ENCODE measurements at places on chromosomes 1 and 21.

GRCh38 chr1:172431721-172432192, 11.3 kb downstream of the C1orf105 start:
- DNase-seq = peak; percentile 53

- no peak for DNase-seq
Observed at GRCh38 chr1:106960412-106960811, 96.1 kb upstream of the PRMT6 start.

DNA sequence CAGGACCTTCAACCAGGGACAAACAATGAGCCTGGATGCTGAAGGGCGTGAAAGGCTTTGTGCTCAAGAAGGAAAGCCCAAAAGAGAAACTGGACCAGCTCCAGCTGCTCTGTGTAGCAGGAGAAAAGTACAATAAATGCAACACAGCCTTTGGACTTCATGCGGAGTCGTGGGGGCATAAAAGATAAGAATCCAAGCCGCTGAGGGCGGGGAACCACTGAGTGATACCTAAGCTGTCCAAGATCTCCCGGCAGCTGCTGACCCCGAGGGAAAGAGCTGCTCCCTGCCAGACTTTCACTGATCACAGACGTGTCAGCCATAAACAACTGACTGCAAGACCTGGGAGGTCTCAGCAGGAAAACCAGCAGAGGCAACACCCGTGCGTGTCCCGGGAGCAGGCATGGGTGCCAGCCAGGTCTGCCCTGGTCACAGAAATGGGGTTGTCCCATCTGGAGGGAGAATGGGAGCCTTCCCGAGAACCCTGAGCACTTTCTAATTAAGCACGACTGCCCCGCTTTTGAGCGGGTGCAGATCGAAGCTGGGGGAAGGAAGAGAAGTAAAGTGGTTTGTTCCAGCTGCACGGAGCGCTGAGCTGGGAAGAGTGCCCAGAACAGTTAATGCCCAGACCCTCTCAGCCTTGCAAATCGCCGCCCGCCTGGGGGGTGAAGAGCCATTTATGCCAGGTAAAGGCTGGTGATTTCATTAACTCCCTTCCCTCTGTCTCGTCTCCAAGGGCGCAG, 68.3 kb upstream of the TARDBP start:
- no peak for DNase-seq

GRCh38 chr1:242813490-242814091, 289.1 kb upstream of the PLD5 start:
- DNase-seq = no peak

DNA sequence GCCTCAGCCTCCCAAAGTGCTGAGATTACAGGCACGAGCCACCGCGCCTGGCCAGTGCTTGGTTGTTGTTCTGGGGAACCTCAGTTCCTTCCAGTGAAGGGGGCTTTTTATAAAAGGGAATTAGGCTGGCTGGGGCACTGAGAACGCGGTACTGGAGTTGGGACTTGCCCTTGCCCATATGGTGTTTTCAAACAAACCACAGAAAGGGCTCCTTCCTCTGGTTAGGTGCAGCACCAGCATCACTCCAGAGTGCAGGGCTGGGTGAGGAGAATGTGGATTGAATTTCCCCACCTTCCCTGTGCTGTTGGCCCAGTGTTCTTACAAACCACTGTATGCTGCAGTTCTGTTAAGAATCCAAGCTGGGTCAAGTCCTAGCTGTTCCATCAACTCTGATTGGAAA, 5.3 kb downstream of the MAN1C1 start:
- DNase-seq = peak; percentile 55

GRCh38 chr1:66327588-66327987, 206.4 kb upstream of the SGIP1 start:
- DNase-seq = no peak

DNA sequence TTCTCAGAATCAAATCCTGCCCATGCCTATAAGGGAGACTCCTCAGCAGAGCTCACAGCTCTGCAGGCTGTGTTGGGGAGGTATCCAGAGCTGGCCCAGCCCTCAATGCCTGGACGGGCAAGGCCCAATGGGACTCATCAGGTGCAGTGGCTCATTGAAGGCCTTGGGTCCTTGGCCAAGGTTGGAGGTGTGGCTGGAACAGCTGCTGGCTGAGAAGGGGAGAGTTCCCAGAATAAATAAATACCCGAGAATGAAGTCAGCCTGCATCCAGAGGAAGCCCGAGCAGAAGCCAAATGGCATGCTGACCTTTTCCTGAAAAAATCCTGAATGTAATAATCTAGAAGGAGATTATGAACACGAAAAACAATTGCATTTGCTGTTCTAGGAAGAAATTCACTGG, 25.2 kb upstream of the IKBKE start:
- DNase-seq = no peak

- no peak for DNase-seq
Observed at GRCh38 chr21:31752352-31752751, 20.4 kb upstream of the SCAF4 start.

DNA sequence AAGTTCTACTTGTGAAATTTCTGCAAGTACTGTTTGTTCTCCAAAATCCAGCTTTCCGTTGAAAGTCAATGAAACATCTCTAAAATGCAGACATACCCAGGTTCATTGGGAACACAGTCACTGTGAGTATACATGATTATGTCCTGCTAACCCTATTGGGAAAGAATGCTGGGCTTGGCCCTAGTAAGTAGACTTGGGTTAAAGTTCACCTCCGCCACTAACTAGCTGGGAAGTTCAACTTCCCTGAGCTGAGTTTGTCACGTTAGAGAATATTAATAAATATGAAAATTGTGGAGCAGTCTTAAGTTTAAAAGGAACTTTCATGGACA, 10.5 kb upstream of the PGD start:
- no peak for DNase-seq

GRCh38 chr1:223109581-223110026, 33.4 kb downstream of the TLR5 start:
- peak; percentile 35 for DNase-seq

- no peak for DNase-seq
Observed at GRCh38 chr1:34070201-34070836, 94.7 kb downstream of the CSMD2 start.

DNA sequence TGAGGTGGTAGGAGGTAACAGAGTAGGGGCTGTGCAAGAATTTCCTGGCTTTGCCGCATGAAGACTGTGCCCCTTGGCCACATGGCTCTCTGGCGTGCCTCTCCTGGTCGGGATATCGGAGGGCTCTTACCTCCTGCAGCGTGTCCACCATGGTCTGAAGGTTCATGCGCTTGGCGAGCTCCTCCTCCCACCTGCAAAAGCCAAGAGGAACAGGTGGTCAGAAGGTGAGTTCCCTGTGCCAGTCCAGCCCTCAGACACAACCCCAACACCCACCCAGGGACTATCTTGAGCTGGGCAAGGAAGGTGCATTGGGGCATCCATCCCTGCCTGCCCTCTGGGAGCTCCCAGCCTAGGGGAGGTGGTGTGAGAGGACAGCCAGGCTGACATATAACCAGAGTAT, 18.6 kb upstream of the ALDH4A1 start:
- DNase-seq = no peak

- no peak for DNase-seq
Observed at GRCh38 chr1:78730054-78730453, 80.4 kb downstream of the IFI44 start.

- DNase-seq = peak; percentile 60
Observed at GRCh38 chr1:25148673-25149300, 83.5 kb downstream of the SYF2 start.

GRCh38 chr1:248804771-248805681, 20.7 kb downstream of the SH3BP5L start:
- no peak for DNase-seq

DNA sequence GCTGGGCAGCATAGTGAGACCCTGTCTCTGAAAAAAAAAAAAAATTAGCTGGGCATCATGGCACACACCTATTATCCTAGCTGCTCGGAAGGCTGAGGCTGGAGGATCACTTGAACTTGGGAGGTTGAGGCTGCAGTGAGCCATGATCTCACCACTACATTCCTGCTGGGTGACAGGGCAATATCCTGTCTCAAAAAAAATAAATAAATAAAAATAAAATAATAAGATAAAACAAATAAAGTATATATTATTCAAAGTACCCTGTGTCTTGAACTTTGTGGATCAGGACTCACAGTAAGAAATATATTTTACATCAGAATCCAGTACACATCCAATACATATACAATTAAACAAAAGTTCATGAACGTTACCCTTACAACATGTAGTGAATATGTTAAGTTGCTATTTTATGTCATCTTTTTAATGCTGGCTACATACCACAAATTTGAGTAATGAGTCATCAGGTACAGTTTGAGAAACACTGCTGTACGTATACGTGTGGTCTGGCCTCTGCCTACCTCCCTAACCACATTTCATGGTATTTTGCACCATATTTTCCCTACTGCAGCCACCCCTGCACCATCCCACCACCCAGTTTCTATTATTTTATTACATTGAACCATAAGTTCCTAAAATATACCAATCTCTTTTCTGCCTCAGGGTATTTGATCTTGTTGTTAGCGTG, 4.4 kb downstream of the NME7 start:
- peak; percentile 42 for DNase-seq

GRCh38 chr1:64523413-64524337, 53.7 kb downstream of the CACHD1 start:
- DNase-seq = no peak

DNA sequence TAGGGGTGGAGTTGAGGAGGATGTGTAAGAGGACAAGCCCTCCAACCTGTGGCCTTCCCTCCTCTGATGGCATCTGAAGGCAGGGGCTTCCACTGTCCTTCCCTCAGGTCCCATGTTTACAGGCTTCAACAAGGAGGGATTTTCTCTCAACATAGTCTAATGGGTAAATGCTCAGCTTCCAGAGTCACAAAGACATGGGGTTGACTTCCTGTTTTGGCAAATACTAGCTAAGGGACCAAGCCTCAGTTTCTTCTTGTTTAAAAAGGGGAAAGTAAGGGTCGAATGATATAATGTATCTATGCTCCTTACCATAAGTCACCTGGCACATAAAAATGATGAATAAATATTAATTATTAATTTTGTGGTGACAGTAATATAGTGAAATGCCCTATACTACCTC, 3.1 kb downstream of the SV2A start:
- no peak for DNase-seq

DNA sequence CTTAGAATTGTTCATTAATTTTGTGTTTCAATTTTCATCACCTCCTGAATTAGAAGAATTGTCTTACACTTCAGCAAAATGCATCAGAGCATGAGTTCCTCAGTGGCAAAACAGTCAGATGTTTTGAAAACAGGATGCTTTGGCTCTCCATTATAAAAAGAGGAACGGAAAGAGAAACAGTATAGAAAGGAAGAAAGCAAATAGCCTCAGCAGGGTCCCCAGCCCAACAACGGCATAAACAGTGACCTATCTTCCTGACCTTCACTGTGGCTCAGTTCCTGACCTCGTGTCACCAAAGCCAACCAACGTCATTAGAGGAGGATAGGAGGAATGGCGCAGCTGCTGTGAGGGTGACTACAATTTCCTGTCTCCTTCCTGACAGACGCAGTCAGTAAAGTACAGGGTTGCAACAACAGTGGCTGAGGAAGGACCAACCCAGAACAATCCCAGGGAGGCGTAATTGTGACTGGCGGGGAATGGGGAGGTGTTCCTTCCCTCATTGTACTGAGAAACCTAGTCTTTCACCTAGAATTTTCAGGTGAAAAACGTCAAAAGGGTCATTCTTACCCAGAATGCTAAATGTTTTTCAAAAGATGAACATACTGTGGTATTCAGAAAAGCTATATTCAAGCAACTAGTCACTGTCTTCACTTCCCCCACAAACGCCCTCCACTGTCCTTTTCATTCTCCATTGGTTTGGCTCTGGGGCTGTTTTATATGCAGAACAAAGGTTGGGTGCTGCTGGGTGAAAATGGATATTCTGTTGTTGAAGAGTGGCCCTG, 197.9 kb upstream of the SGIP1 start:
- peak; percentile 89 for DNase-seq

DNA sequence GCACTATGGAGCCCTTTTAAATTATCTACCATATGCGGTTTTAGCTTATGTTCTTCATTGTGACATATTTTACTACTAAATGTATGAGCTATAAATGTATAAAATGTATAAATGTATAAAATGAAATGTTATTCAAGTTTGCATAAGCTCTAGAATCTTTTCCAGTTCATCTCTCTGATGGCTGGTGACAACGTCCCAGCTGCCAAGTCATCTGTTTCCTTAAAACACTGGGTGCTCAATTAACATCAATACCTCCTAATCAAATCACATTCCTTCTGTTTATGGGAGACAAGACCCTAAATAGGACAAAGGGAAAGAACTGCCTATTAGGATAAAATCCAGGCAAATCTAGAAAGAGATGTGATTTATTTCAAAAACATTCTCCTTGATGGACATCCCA, 22.9 kb downstream of the DSTYK start:
- DNase-seq = no peak

- DNase-seq = no peak
Observed at GRCh38 chr1:164325786-164326185, 233.2 kb upstream of the PBX1 start.

DNA sequence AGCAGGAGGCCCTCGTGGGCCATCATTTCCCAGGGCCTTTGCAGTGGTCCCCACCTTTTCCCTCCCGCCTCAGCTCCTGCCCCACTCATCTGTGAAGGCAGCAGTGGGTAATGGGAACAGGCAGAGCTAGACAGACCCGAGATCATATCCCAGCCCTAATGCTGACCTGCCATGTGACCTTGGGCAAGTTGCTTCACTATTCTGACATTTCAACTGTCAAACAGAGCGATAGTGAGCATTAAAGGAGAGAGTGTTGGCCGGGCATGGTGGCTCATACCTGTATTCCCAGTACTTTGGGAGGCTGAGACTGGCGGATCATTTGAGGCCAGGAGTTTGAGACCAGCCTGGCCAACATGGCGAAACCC, 51.7 kb downstream of the RPS6KA1 start:
- no peak for DNase-seq

GRCh38 chr1:209569455-209570207, 13.9 kb upstream of the CAMK1G start:
- peak; percentile 90 for DNase-seq

GRCh38 chr1:166738873-166739272, 100.4 kb upstream of the POGK start:
- no peak for DNase-seq

GRCh38 chr1:168483539-168483938, 60.3 kb downstream of the XCL2 start:
- DNase-seq = no peak

GRCh38 chr1:46174448-46175231, at the start of gene TSPAN1:
Gene TSPAN1 (plus strand): TSS chr1:46175087. CDS start chr1:46181108, 6,021 bp downstream.
- no peak for DNase-seq

GRCh38 chr1:117834416-117834815, 95.0 kb downstream of the GDAP2 start:
- DNase-seq = no peak

DNA sequence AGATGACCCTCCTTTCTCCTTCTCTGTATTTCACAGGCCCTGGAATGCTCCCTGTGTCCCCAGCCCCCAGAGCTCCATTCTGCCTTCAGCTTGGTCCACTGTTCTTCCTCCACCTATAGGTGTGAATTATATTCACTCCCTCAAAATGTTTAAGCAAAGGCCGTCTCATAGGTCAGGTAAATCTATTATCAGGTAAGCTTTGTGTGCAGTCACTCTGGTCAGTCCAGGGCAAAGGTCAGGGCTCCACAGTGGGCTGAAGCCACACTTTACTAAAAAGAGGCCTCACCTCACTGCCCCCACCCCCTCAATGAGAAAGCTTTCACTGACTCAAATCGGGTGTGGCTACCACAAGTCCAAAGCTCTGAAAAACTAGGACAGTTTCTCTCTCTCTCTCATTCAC, 65.9 kb downstream of the DNTTIP2 start:
- DNase-seq = no peak

- DNase-seq = peak; percentile 16
Observed at GRCh38 chr1:226223786-226224244, 351 bp downstream of the MIXL1 start.
